ENCODE measurements at places on chromosomes 4 and X.

GRCh38 chr4:80324171-80324570 lies 11.4 kb upstream of the CFAP299 start:
- DNase-seq = no peak

DNA sequence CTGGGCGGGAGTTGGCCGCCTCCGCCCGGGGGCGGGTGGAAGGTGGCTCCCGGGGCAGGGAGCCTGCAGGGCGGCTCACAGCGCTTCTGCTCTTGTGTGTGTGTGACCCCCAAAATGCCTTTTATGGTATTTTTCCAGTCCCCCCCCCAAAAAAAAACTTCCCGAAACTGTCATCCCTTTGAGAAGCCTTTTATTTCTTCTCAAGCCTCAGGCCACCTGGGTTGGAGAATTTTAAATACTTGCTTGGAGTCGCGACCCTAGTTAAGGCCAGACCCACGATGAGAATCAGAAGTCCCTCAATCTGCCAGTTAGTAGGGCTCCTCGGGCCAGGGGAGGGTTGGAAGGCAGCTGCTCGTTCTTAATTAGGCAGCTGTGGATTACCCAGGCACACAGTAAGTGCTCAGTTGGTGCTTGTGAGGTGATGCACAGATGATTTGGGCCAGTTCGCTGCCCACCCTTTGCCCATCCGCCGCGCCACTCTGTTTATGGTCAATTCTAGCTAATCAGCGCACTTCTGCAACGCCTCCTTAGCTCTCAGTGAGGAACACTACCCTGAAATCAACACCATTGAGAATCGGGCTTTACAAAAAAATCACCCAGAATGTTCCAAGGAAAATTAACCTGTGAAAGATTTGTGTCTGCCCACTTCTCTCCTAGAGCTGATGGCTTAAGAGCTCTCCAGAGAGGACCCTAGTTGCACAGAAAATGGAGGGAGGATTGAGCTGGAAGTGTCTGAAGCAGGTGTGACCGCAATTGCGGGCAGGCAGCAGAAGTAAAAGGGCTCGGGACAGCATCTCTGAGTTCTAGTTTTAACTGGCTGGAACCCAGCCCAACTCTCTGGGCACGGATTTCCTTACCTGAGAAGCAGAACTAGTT lies 648 bp upstream of the SCD5 start:
- DNase-seq = no peak

- DNase-seq = no peak
Observed at GRCh38 chr4:3323071-3323481, 30.3 kb downstream of the RGS12 start.

DNA sequence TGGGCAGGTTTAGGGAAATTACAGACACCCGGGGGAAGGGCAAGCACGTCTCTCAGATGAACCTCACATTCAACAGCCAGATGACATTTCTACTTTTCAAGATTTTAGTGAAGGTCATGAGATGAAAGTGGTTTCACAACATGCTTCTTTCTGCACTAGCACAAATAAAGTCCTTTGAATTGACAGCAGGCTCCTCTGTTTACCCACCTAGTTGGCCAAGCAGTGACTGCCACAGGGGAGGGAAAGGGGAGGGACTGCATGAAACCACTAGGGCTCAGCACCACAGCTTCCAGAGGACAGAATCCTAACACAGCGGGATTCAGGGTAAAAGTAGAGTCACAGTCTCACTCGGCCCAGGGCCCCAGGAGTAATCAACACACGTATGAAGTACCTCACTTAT lies 6.2 kb downstream of the RAB40A start:
- DNase-seq = no peak

GRCh38 chr4:43987331-43987944 lies 461.2 kb downstream of the KCTD8 start:
- no peak for DNase-seq

DNA sequence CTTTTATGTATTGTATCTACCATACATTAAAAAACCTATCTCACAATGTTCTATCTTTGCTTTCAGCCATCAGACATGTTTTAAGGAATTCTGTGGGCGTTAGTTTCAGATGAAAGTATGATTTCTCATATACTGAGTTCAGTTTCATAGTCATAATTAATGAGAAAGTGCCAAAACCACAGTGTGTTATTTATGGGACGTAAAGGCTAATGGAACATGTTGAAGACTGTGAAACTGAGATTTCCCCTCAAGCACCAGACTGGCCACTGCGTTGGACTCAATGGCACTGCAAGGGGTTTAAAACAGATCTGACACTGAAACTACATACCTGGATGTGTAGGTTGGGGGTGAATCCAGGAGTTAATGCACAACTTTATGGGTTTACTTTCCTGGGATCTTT lies 32.0 kb downstream of the F8 start:
- no peak for DNase-seq

GRCh38 chr4:7191546-7192251 lies 639 bp upstream of the SORCS2 start:
- DNase-seq = no peak

DNA sequence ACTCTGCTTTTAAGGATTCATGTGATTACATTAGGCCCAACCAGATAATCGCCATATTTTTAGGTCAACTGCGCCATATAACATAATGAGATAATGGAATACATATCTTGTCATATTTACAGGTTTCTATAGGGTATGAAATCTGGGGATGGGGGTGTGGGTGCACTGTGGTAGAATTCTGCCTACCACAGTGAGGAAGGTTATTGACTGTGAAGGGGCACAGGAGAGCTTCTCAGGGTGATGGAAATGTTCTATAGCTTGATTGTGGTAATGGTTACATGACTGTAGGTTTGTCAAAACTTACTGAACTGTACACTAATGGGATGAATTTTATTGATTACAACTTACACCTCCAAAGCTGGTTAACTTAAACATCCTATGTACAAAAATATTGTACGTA lies 15.9 kb downstream of the USP53 start:
- no peak for DNase-seq

- DNase-seq = no peak
Observed at GRCh38 chr4:114488301-114488982, 110.2 kb upstream of the UGT8 start.

- DNase-seq = no peak
Observed at GRCh38 chrX:130211415-130212186, 39.8 kb downstream of the RAB33A start.

- DNase-seq = no peak
Observed at GRCh38 chr4:680928-681645, 6.7 kb downstream of the MYL5 start.

DNA sequence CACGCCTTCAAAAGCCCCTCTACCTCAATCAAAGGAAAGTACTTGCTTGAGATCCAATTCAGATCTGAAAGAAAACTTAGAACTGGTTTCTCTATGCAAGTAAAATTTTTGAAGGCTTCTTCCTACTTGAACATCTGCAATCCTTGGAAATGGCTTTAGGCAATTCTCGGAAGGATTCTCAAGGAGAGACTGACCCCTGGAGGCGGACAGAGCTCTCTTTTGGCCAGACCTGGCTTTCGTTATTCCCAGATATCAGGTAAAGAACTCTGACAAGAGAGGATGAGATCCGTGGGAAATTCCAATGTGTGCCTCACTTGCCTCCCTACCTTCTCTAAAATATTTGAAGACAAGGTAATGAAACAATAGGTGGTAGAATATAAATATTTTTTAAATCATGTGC lies 670.3 kb upstream of the FAM241A start:
- no peak for DNase-seq

DNA sequence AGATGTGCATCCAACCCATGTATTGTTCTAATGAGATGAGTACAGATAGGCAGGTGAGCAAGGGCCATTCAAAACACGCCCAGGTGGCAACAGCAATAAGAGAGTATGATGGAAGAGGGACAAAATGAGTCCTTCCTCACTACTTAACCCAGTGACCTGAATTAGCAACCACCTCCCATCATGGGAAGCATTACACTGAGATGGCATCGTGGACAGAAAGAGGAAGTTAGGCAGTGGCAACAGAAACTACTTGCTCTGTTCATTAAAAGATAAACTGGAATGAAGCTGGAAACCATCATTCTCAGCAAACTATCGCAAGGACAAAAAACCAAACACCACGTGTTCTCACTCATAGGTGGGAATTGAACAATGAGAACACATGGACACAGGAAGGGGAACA lies 17.2 kb downstream of the RXFP1 start:
- DNase-seq = no peak

DNA sequence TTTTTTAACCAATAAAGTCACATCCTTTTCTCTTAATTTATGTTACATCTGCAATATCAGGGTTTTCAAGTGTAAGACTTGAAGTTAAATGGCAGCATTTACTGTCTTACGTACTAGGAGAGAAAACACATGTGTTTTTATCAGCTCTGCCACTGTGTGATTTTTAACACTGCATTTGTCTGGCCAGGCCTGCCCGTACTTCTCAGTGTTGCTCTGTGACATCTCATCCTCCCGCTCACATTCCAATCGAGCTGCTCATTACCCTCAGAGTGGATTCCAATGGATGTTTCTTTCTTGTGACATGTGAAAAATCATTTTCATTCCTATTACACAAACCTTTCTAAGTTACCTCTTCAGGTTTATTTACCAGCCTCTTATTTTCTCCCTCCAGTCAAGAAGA lies 420.3 kb downstream of the FAT4 start:
- DNase-seq = no peak

DNA sequence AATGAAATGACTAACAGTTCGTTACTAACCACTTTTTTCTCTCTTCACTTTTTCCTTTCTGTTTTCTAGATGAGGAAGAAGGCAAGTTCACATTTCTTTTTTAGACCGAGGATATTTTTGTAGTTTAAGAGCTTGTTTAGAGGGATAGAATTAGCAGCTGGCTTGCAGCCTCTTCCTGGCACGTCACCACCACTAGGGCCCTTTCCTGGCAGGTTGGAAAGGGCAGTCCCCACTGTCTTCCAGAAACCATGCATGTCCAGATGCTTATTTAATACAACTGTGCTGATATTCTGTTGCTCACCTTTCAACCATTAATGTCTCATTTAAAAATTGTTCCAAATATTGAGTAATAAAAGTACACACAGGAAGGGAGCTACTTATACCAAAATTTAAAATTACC lies 209.5 kb upstream of the PACRGL start:
- no peak for DNase-seq

- DNase-seq = no peak
Observed at GRCh38 chr4:89067417-89067816, 10.4 kb upstream of the FAM13A start.

DNA sequence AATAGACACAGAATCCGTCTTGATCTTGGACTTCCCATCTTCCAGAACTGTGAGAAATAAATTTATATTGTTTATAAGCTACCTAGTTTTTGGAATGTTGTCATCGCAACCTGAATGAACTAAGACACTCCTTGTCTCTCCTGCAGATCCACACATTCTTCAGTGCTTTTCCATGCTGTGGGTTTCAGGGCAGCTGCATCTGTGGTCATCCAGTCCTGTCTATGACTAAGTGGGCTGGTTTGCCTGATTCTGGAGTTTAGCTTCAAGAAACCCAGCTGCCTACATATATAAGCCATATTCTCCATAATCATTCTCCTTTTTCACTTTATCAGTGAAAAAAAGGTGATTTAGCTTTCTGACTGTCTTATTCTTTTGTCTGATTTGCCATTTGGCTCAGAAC lies 170.3 kb upstream of the KIT start:
- DNase-seq = no peak

DNA sequence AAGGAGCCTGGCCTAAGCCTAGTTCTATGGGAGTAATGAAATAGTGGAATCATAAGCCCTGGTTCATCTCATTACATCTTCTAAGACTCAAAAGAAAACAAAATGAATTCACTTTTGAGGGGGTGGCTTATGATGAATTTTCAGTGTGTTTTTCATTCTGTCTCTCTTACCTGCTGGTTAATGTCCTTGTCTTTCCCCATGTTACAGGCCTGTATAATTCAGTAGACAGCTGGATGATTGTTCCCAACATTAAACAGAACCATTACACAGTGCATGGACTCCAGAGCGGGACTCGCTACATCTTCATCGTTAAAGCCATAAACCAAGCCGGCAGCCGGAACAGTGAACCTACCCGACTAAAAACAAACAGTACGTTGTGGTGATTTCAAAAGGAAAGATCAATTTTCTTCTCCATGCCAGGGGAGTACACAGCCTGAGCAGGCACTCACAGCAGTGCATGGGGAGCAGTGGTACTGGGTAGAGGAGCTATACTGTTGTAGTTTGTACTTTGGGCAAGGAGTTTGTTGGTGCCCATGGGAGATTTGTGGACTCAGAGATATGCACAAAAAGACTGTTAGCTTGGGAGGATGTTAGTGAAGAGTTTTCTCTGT lies 57.9 kb downstream of the TEX13B start:
- no peak for DNase-seq

- DNase-seq = no peak
Observed at GRCh38 chrX:110734894-110735541, 60.6 kb downstream of the CHRDL1 start.

GRCh38 chrX:11450354-11450753 lies 157.1 kb downstream of the AMELX start:
- DNase-seq = no peak

GRCh38 chr4:3657902-3658529 lies 108.2 kb upstream of the ADRA2C start:
- DNase-seq = no peak

DNA sequence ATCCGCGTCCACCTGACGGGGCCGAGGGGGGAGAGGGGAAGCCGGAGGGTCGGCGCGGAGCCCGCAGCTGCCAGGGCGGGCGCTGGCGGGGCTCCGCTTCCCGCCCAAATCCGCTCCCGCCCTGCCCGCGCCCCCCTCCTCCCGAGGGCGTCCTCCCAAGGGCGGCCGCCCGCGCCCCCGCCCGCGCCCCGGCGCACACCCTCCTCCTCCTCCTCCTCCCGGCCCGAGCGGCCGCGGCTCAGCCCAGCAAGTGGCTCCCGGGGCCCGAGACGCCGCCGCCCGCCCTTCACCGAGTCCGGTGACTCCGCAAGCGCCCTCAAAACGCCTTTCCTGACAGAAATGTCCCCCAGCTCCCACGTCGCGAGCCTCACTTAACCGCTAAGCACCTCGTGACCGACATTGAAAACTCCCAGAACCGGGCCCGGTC lies 487 bp downstream of the HMGB2 start:
- no peak for DNase-seq

All from stimulated activated CD8-positive, alpha-beta memory T cell treated with anti-CD3 and anti-CD28 coated beads, Interleukin-4, amount 100 ng/mL, for 1 hour (primary cell).